ENCODE measurements at places on chromosomes 7 and 10.

- peaks cover 2% of the 10 kb centered on the region for H3K27me3 ChIP-seq
- no peak overlapping the region for H3K27ac ChIP-seq
- no peaks in the 10 kb centered on the region for H3K36me3 ChIP-seq
- H3K4me3 ChIP-seq: no peak overlapping the region
Measured at GRCh38 chr7:130777426-130777825, 43.4 kb upstream of the KLF14 start.

- H3K4me1 ChIP-seq: no peaks in the 10 kb centered on the region
- no peak overlapping the region for H3K27ac ChIP-seq
- no peak for DNase-seq
- H3K4me3 ChIP-seq: no peak overlapping the region
- no peaks in the 10 kb centered on the region for H3K36me3 ChIP-seq
- H3K27me3 ChIP-seq: peaks cover 2% of the 10 kb centered on the region
Measured at GRCh38 chr7:157811946-157812345, 475.1 kb downstream of the DNAJB6 start.

- H3K27ac ChIP-seq: peak within 1 kb of the TSS; percentile 68
- peak within 1 kb of the TSS; percentile 78 for H3K4me3 ChIP-seq
- H3K36me3 ChIP-seq: peaks cover 8% of the 10 kb centered on the region
Measured at GRCh38 chr7:44748045-44748947, at the start of gene ZMIZ2. Gene ZMIZ2 (plus strand): TSS chr7:44748847. CDS start chr7:44756250, 7,403 bp downstream.

- H3K27me3 ChIP-seq: no peaks in the 10 kb centered on the region
- peaks cover 17% of the 10 kb centered on the region for H3K4me1 ChIP-seq
- H3K36me3 ChIP-seq: no peaks in the 10 kb centered on the region
- H3K27ac ChIP-seq: no peak overlapping the region
- peak; percentile 80 for DNase-seq
Measured at GRCh38 chr7:147911201-147911601, 679.4 kb upstream of the C7orf33 start.

GRCh38 chr7:70114806-70115205 is 516.5 kb downstream of the AUTS2 start:
- H3K27ac ChIP-seq: no peak overlapping the region
- H3K4me1 ChIP-seq: no peaks in the 10 kb centered on the region
- no peaks in the 10 kb centered on the region for H3K27me3 ChIP-seq
- no peak overlapping the region for H3K4me3 ChIP-seq

GRCh38 chr10:131219584-131219886 is 92.0 kb downstream of the TCERG1L start:
- no peak overlapping the region for H3K27ac ChIP-seq
- no peaks in the 10 kb centered on the region for H3K27me3 ChIP-seq
- no peak for DNase-seq
- H3K4me3 ChIP-seq: no peak overlapping the region
- H3K4me1 ChIP-seq: no peaks in the 10 kb centered on the region
- no peaks in the 10 kb centered on the region for H3K36me3 ChIP-seq

DNA sequence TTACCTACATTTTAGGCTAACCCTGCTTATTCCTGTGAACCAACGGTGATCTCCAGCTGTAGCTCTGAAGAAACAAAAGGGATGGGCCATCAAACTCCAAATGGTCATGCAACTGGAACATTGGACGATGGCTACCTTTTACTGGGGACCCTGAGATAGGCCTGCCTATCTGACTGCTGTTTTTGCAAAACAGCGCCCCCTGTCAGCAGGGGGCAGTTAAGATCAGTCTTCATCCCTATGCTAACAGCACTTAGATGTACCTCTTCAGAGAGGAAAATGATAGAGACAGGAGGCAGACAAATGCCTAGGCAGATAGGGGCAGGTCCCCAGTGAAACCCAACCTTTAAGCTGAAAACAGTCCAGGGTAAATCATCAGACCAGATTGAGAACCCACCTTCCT is 1085.4 kb upstream of the SORCS1 start:
- no peak overlapping the region for H3K4me3 ChIP-seq
- H3K4me1 ChIP-seq: peaks cover 9% of the 10 kb centered on the region
- H3K36me3 ChIP-seq: no peaks in the 10 kb centered on the region

GRCh38 chr10:103990121-103990520 is 23.2 kb downstream of the SLK start:
- H3K27ac ChIP-seq: no peak overlapping the region
- peaks cover 28% of the 10 kb centered on the region for H3K36me3 ChIP-seq
- H3K27me3 ChIP-seq: no peaks in the 10 kb centered on the region
- DNase-seq: no peak
- no peak overlapping the region for H3K4me3 ChIP-seq

GRCh38 chr7:4837041-4837802 is 24.6 kb downstream of the PAPOLB start:
- DNase-seq: no peak
- no peak overlapping the region for H3K27ac ChIP-seq
- no peaks in the 10 kb centered on the region for H3K27me3 ChIP-seq
- no peaks in the 10 kb centered on the region for H3K36me3 ChIP-seq
- peaks cover 3% of the 10 kb centered on the region for H3K4me1 ChIP-seq
- H3K4me3 ChIP-seq: no peak overlapping the region

DNA sequence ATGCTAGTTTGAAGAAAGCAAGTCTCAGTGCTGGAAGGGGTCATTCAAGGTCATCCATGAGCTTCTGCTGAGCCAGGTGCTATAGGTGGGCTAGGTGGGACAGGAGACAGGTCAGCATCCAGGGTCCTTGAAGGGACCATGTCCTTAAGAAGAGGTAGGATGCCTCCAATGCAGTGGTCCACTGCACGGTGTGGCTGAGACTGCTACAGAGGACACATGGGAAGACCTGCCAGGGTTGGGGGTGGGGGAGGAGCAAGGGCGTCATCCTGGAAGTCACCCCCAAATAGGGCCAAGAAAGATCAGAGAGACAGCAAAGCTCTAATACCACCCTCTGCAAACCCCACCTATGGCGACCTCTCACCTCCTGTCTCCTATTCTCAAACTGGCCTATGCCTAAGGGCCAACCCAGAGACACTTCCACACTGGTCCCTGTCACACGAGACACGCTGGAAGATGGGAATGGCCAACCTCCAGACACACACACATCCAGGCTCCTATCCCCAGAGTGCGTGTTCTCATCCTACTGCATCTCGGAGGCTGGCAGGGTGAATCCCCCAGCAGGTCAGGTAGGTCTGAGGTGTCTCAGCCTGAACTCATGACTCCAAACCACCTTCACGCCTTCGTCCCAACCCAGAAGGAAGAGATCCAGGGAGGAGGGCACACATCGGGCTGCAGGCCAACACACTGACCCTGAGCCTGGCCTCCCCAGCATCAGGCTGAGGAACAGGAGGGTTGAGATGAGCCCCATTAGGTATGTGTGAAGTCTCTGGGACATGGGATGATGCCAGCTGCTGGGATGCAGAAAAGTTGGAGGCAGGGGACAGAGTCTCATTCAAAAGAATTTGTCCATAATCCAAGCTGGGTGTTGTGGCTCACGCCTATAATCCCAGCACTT is 5.6 kb upstream of the PPP1R35 start:
- DNase-seq: no peak
- H3K4me1 ChIP-seq: peaks cover 20% of the 10 kb centered on the region
- H3K36me3 ChIP-seq: no peaks in the 10 kb centered on the region
- H3K27me3 ChIP-seq: no peaks in the 10 kb centered on the region
- no peak overlapping the region for H3K4me3 ChIP-seq
- no peak overlapping the region for H3K27ac ChIP-seq

DNA sequence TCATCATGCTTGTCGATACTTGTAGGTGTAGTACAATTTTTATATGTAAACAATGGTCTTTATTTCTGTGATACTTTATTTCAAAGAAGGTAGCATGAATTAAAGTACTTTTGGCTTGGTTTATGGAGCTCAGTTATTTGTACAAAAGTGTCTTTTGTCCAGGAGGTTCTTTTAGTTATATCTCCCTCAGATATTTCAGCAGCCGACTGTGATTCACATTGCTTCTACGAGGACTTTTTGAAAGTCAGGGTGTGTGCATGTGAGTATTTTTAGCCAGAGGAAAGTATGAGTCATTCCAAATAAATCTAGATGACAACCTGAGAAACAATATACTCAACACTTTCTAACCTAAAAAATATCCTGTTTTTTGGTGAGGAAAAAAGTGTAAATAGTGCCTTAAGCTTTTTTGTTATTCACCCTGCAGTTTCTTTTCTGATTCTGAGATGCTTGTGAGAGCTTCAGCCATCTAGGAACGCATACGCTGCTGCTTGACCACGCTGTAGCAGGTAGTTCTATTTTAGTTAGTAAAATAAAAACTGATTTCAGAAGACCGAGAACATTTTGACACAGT is 595 bp upstream of the SUN1 start:
- peak overlapping the region; percentile 89 for H3K27ac ChIP-seq
- no peaks in the 10 kb centered on the region for H3K27me3 ChIP-seq
- peaks cover 22% of the 10 kb centered on the region for H3K4me1 ChIP-seq
- peak overlapping the region; percentile 62 for H3K4me3 ChIP-seq
- peak; percentile 90 for DNase-seq

GRCh38 chr7:27419581-27420177 is 177.1 kb downstream of the EVX1 start:
- no peak overlapping the region for H3K4me3 ChIP-seq
- H3K27ac ChIP-seq: no peak overlapping the region
- no peak for DNase-seq
- H3K27me3 ChIP-seq: no peaks in the 10 kb centered on the region
- no peaks in the 10 kb centered on the region for H3K36me3 ChIP-seq
- no peaks in the 10 kb centered on the region for H3K4me1 ChIP-seq

DNA sequence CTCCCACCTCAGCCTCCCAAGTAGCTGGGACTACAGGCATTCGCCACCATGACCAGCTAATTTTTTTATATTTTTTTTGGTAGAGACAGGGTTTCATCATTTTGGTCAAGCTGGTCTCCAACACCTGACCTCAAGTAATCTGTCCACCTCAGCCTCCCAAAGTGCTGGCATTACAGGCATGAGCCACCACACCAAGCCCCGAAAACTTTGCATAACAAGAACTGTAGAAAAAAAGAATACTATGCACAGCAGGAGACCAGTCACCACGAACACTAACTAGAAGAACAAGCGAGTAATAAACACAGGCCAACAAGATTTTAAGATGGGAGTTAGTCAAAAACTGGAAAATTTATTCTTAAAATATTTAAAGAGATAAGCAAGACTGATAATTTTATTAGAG is 447.0 kb downstream of the ETV1 start:
- no peak for DNase-seq
- H3K27me3 ChIP-seq: no peaks in the 10 kb centered on the region
- no peaks in the 10 kb centered on the region for H3K4me1 ChIP-seq
- H3K27ac ChIP-seq: no peak overlapping the region
- H3K36me3 ChIP-seq: no peaks in the 10 kb centered on the region
- H3K4me3 ChIP-seq: no peak overlapping the region

Data from common myeloid progenitor, CD34-positive (primary cell).